ENCODE measurements at places on chromosomes 1 and 21. TPM values are rescaled to one million over a fixed set of nuclear protein-coding genes. Genes with fewer than 3 reads are reported as not detected.

BRDT gene
- not detected for polyA plus RNA-seq

PITHD1 gene
- 58.8 TPM for polyA plus RNA-seq

PLA2G2F gene
- polyA plus RNA-seq = not detected

BATF3 gene
- polyA plus RNA-seq = 3.6 TPM

GNG12 gene
- 56.5 TPM for polyA plus RNA-seq

Data from left lung (tissue), 14 donors.